Spleen (tissue), 13 donors: ENCODE measurements at places on chromosomes 16 and 17. TPM values are rescaled to one million over a fixed set of nuclear protein-coding genes. Genes with fewer than 3 reads are reported as not detected.
A peak's percentile ranks its signal among the peaks of the same experiment; 100 is the strongest.

DNA sequence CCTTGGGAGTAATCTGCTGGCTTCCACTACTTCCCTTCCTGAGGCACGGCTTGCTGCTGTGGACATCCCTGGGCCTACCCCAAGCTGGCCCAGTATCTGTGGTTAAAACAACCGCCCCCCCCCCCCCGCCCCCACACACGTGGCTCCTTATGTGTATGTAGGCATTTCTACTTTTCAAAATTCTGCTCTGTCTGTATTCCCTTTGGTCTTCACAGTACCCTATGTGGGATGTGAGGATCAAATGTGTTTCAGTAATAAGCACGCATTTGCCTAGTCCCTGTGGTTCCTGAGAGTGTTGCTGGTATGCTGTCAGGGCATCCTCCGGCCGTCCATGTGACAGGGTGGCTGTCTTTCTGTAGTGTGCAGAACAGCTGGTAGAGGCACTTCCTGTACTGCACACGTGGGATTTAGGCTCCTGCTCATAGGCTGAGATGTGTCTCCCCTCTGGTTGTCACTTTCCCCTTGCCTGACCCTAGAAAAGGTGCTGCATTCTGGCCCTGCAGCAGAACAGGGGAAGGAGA, 2.2 kb downstream of the NT5M start:
- peak; percentile 88 for DNase-seq

DNA sequence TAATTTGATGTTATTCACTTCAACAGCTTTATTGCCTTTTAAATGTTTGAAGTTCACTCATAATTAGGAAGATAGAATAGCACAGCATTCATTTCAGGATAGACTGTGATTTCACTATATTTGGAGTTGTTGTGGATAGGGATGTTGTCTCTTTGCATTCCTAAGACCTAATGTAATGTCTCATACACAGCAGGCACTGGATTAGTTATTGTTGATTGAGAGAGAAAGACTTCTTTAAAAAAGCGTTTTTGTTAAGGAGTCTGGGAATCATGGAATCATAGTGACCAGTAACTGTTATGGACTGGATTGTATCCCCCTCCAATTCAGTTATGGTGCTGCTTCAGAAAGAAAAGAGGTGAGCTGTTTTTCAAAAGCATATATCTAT, 122.0 kb downstream of the USP22 start:
- DNase-seq, result no peak

DNA sequence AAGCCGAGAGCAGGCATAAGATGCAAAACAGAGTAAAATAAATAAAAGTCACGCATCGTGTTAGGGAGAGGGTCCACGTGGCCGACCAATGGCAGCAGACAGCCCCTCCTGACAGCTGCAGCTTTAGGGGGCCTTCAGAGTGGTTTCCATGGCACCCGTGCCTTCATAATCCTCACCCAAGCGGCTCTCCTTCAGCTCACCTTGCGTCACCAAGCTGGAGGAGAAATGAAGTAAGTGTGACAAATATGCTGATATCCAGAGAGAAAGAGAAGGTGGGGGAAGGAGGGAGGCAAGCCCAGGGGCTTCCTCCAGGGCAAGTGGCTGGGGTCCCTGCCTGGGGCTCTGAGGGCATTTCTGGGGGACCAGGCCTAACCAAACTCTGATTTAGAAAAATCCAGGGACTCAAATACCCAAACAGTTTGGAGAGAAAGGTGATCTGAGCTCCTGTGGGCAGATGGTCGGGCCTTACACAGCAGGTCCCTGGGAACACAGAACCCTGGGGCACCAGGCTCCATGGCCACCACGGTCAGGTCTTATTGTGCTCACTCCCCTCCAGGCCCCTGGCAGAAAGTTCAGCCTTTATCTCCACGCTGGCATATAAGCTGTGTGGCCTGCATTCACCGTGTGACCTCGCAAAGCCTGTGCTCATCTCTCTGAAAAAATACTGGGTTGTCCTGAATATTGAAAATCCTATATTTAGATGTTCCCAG, 80.7 kb upstream of the TNRC6C start:
- no peak for DNase-seq

GRCh38 chr17:1961189-1961588, 63.9 kb downstream of the RTN4RL1 start:
- no peak for DNase-seq

GRCh38 chr17:66491665-66492064, 189.3 kb downstream of the PRKCA start:
- DNase-seq, result no peak

- no peak for DNase-seq
These were observed 2.3 kb upstream of the UBALD2 start for GRCh38 chr17:76262732-76263344.

DNA sequence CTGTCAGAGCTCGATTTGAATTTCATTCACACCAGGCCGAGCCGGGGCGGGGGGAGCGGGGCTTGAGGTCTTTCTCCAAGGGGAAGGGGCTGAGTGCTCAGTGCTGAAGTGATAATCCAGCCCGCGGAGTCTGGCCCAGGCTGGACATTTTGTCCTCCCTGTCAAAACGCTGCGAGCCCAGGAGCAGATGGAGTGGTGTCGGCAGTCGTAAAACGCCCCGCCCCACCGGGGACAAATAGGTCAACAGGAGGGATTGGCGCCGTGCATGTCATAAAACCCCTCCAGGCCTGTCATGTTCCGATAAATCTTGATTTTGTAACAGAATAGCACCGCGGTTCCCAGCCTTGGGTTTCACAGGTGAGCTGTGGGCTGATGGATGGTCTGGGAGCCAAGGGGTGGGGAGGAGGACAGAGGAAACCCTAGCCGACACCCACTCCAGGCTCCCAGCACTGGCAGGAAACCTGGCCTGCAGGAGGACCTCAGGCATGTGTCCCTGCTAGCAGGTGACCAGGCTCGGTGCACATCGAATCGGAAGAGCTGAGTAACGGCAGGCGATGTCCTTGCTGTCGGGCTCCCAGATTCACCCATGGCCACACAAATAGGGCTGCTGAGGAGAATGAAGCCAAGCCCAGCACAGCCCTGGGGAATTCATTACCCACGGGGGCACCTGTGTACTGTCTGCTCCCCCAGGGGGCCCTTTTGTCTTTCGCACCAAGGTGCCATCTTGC, 341.4 kb downstream of the FOXL1 start:
- no peak for DNase-seq

- DNase-seq, result no peak
These were observed 32.7 kb downstream of the ITGB3 start for GRCh38 chr17:47286198-47286914.

- peak; percentile 86 for DNase-seq
These were observed 11.4 kb downstream of the SPNS2 start for GRCh38 chr17:4509923-4510617.

- no peak for DNase-seq
These were observed 607.2 kb downstream of the MAF start for GRCh38 chr16:78993346-78993745.

GRCh38 chr17:42744283-42744805, 496 bp downstream of the EZH1 start:
- no peak for DNase-seq

GRCh38 chr17:38889745-38890409, 20.0 kb downstream of the LASP1 start:
- DNase-seq, result no peak

GRCh38 chr17:8409966-8410882, 12.6 kb upstream of the RNF222 start:
- DNase-seq, result peak; percentile 93

GRCh38 chr17:19372011-19372370, 6.3 kb upstream of the MAPK7 start:
- no peak for DNase-seq

DNA sequence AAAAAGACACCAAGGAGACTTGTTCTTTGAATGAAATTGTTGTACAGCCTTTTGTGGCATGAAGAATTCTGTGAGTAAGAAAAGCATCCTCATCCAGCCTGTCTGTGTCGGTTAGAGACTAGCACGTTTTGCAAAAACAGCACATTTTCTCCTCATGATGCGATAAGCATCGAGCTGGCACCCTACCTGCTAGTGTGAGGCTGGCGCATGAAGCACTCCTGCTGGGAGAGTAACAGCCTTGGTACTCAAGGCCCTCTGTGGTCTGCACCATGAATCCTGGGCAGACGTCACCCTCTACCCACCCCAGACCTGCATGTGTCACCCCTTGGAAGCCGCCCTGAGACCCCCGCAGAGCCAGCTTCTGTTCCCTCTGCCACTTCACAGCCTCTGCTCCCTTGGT, 92.6 kb upstream of the TMEM132E start:
- no peak for DNase-seq

DNA sequence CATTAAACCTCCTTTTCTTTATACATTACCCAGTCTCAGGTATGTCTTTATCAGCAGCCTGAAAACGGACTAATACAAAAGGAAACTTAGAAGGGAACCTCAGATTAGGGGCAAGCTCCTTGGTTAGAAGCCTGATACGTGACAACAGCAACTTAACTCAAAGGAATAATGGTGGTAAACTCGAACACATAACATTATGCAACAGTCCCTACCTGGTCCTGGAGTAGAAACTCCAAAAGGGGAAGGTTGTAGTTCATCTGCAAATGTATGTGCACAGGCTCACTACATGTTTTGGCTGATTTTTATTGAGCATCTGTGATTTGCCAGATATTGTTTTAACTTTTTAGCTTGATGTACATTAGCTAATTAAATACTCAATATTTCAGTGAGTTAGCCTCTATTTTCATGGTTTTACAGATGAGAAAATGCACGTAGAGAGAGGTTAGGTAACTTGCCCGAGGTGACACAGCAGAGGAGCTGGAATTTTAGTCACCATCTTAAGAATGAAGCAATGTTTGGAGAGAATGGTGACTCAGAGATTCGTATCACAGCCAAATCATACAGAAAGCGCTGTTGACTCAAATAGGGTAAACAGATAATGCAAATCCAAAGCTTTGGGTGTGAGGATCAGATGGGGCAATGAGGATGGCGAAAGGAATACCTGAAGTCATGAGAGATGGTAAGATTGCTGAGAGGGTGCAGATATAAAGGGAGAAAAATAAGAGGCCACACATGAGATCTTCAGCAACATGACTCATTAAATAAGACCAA, 194.9 kb upstream of the RBFOX1 start:
- no peak for DNase-seq

GRCh38 chr17:44555099-44555498, 2.2 kb upstream of the FZD2 start:
- DNase-seq, result no peak

- DNase-seq, result no peak
These were observed 467.0 kb upstream of the C16orf82 start for GRCh38 chr16:26599785-26600104.

DNA sequence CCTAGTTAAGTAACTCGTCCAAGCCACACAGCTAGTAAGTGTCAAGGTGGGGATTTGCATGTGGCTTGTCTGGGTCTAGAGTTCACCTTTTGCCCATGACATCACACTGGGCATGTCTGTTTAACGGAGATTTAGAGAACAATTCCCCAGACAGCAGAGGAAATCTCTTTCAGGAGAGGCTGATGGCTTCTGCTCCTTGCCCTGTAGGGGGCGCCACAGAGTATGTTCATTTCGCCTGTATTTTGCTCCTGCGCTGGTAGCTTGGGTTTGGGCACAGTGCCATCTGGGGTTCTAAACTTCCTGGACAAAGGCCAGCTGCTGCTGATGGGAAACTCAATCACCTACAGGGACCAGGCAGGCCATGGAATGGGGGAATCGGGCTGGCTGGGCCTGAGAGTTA, 20.4 kb downstream of the OTOA start:
- no peak for DNase-seq

GRCh38 chr16:47069841-47070584, 73.7 kb downstream of the NETO2 start:
- DNase-seq, result peak; percentile 28

- no peak for DNase-seq
These were observed 89.5 kb downstream of the RAP1GAP2 start for GRCh38 chr17:2885733-2886132.

Gene PPY
- not detected for total RNA-seq

Gene ZNF319
- total RNA-seq, result 22.6 TPM

Gene CHRNE
- total RNA-seq, result 0.80 TPM

Gene AIPL1
- not detected for total RNA-seq

Gene ALOX12B
- 0.47 TPM for total RNA-seq

Gene HP
- total RNA-seq, result 33.2 TPM

Gene CRHR1
- not detected for total RNA-seq

Gene GPR142
- total RNA-seq, result 2.2 TPM

Gene TBC1D3H
- total RNA-seq, result not detected

Gene GINS2
- 1.0 TPM for total RNA-seq

Gene CCL17
- total RNA-seq, result 3.1 TPM
